T-helper 2 cell treated with Interferon-gamma antibody and Interleukin-4, amounts not matched to agents 100 ng/mL and 5 ng/mL, for 36 hours (primary cell): ENCODE measurements at places on chromosomes 11 and 22. TPM values are rescaled to one million over a fixed set of nuclear protein-coding genes. Genes with fewer than 3 reads are reported as not detected.

PKP3 gene
- not detected in 2 replicates for total RNA-seq

SMC1B gene
- total RNA-seq = 0.66 and 0.68 TPM in 2 replicates

PRG3 gene
- total RNA-seq = not detected in 2 replicates

OR5M8 gene
- not detected in 2 replicates for total RNA-seq

PIM3 gene
- total RNA-seq = 52.6 and 52.8 TPM in 2 replicates

SERPIND1 gene
- total RNA-seq = not detected in 2 replicates

HEPN1 gene
- not detected in 2 replicates for total RNA-seq

LRRC74B gene
- total RNA-seq = not detected in 2 replicates

ZP1 gene
- total RNA-seq = 0.61 and 0.66 TPM in 2 replicates

FIBIN gene
- total RNA-seq = not detected in 2 replicates
